ENCODE measurements at places on chromosomes 5 and 9.

GRCh38 chr5:175519006-175519405, 40.6 kb downstream of the SFXN1 start:
- no peak for DNase-seq

- DNase-seq, result no peak
Observed at GRCh38 chr5:23655674-23656073, 148.3 kb downstream of the PRDM9 start.

- DNase-seq, result no peak
Observed at GRCh38 chr9:115972362-115972761, 181.2 kb upstream of the PAPPA start.

DNA sequence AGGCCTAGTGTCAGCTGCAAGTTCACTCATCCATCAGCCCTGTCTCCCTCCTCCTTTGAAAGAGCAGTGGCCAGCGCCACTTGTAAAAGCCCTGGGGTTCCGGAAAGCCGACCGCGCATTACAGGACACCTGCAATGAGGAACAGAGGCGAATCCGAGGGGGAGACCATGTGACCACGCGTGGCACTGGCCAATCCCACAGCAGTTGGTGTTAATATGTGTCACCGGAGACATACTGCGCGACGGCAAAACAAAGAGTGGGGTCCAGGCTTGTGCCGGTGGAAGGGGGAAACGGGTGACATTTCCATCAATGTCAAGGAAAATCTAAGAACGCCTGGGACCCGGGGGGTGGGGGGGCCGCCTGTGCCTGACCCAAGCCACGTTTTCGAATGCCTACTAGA, 480.8 kb downstream of the SPATA31A7 start:
- DNase-seq, result no peak

GRCh38 chr5:158317507-158317906, 458.6 kb upstream of the CLINT1 start:
- no peak for DNase-seq

DNA sequence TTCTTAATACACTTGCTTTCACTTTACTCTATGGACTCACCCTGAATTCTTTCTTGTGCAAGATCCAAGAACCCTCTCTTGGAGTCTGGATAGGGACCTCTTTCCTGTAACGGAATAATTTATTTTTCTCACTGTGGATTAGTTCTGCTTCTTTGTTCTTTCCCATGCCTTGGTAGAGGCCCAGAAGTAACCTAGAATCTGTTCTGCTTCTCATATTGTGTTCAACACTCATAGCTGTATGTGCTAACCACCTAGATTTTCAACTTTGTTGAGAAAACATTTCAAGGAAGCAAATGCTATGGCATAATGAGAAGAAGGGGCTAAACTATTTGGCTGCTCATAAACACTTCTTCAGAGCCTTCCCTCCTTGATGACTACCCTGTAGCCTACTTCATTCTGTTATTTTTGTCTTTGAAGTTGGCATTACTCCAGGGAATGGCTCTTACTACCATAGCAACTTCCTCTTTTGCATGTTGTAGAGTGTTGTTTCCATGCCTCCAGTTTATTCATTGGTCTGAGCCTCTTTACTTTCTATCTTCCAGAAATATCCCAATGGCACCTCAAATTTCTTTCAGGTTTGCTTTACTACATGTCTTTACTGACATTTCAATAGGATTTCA, 74.3 kb downstream of the KIAA0825 start:
- DNase-seq, result no peak

DNA sequence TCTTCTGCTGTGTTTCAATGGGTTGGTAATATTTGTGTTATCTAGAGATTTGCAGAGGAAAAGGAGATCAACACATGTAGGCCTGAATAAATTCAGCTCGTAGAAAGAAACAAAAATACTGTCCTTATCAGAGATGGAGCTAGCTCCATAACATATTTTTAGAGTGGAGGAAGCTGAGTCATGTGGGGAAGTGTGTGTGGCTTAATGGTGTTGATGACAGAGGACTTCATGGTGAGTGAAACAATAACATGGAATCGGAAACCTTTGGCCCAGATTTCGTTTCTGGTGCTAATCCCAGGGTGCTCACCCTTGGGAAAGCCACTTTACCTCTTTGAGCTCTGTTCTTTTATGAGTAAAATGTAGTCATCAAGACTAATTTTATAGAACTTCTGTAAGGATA, 825.0 kb downstream of the TLR4 start:
- DNase-seq, result no peak

DNA sequence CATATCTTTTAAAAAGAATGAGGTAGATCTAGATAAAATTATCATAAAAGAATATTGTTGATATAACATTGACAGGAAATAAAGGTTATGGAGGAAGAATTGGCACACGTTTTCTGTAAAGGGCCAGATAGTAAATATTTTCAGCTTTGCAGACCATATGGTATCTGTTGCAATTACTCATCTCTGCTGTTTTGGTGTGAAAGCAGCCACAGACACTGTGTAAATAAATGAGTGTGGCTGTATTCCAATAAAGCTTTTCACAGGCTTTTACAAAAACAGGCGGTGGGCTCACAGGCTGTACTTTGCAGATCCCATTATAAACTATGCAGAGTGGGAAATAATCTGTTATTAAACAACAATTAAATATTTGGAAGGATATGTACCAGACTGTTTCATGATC, 87.4 kb downstream of the SGCD start:
- no peak for DNase-seq

- no peak for DNase-seq
Observed at GRCh38 chr5:115461093-115461492, 83.5 kb downstream of the FEM1C start.

GRCh38 chr5:32098291-32098690, 75.8 kb downstream of the GOLPH3 start:
- no peak for DNase-seq

- DNase-seq, result peak; percentile 71
Observed at GRCh38 chr5:54217826-54218503, 92.4 kb downstream of the ARL15 start.

GRCh38 chr9:135085830-135086546, 1.5 kb upstream of the OLFM1 start:
- DNase-seq, result peak; percentile 56

DNA sequence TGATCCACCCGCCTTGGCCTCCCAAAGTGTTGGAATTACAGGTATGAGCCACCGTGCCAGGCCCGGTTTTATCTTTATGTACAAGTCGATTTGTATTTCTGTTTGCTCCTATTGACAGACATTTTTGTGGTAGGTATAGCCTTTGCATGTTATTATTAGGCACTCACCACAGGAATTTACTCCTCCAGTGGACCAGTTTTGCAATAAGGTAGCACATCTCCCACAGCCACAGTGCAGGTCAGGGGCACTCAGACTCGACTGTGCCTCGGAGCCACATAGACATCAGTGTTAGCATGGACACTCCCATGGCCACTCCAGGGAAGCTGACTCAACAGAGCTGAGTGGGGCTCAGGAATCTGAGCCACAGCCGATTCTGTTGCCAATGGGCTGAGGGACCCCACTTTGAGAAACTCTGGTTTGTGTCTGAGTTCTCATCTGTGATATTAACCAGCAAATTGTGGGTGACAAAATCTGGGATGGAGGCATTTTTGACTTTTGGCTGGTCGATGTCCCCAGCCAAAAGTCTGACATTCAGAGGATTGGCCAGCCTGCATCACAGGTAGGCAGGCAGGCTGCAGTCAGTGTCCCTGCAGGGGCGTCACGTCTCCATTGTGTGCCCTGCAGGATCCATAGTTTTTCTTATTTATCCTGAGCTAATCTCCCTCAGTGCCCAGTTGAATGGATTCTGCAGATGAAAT, 15.0 kb upstream of the SHB start:
- DNase-seq, result no peak

GRCh38 chr9:37329576-37329975, 92.9 kb upstream of the GRHPR start:
- no peak for DNase-seq

DNA sequence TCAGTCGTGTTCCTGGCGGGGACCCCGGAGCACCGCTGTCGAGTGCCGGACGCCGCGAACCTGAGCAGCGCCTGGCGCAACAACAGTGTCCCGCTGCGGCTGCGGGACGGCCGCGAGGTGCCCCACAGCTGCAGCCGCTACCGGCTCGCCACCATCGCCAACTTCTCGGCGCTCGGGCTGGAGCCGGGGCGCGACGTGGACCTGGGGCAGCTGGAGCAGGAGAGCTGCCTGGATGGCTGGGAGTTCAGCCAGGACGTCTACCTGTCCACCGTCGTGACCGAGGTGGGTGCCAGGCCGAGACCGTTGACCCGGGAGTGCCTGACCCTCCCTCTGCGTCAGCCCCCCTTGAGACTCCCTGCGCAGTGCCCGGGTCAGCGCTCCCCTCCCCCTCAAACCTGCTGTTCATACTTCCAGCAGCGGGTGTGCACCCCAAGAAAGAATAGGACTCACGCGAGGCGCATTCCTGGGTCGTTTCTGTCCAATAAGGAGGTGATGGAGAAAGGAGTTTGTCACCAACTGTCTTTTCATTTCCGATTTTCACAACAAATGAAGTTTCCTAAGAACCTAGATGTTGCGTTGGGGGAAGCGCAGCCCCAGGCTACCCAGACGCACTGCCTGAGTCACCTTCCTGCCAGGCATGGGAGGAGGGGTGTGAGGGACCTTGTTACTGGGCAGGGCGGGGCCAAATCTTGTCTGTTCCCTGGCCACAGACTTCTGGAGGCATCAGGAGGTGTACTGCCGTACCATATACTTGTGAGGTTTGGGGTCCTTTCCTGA, 722 bp downstream of the SLC22A4 start:
- DNase-seq, result no peak

DNA sequence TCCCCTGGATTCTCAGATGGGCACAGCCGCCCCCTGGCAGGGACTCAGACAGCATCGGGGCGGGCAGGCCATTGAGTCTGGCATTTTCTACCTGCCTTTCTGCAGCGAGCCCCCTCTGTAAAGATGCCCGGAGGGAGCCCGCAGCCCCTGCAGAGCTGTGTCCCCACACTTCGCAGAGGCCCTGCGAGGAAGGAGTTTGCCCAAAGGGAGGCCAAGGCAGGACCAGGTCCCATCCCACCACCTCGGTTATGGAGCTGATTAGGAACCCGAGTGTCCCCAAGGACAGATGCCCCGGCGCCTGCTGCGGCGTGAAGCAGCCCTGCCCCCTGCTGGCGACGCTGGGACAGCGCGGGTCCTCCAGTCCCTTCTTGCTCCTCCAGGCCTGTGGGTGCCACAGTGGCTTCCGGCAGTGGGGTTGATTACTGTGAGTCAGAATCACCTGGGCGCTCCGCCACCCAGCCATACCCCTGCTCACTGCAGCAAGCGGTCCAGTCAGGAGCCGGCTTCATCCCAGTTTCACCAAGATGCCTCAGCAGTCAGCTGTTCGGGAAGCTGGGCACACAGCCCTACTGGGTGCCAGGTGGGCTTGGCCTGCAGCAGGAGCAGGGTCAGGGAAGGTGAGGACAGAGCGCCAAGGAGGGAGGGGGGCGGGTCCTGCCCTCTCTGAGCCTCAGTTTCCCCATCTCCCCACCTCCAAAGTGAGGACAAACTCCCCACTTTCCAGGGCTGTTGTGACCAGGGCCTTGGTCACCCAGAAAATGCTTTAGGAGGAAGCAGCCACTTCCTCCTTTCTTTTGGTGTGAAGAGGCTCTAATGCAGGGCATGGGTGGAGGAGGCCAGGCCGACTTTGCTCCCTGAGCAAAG, 117.2 kb downstream of the RXRA start:
- DNase-seq, result peak; percentile 65

DNA sequence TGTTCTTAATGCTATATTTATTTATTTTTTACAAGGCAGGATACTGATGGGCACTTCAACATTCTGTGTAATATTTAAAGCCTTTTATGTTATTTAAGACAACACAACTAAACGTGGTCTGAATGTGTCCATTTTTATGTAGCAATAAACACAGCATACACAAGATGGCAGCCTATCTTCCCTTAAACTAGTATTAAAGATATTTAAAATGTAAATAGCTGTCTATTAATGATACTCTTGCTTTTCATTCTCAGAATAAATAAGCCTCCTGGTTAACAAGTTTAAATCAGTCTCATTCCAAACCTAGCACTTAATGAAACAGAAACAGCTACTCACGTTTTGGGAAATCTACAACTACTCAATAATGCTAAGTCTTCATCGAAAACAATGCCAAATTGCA, 315.7 kb downstream of the MCTP1 start:
- DNase-seq, result no peak

- no peak for DNase-seq
Observed at GRCh38 chr5:134048864-134049263, 44.1 kb upstream of the VDAC1 start.

DNA sequence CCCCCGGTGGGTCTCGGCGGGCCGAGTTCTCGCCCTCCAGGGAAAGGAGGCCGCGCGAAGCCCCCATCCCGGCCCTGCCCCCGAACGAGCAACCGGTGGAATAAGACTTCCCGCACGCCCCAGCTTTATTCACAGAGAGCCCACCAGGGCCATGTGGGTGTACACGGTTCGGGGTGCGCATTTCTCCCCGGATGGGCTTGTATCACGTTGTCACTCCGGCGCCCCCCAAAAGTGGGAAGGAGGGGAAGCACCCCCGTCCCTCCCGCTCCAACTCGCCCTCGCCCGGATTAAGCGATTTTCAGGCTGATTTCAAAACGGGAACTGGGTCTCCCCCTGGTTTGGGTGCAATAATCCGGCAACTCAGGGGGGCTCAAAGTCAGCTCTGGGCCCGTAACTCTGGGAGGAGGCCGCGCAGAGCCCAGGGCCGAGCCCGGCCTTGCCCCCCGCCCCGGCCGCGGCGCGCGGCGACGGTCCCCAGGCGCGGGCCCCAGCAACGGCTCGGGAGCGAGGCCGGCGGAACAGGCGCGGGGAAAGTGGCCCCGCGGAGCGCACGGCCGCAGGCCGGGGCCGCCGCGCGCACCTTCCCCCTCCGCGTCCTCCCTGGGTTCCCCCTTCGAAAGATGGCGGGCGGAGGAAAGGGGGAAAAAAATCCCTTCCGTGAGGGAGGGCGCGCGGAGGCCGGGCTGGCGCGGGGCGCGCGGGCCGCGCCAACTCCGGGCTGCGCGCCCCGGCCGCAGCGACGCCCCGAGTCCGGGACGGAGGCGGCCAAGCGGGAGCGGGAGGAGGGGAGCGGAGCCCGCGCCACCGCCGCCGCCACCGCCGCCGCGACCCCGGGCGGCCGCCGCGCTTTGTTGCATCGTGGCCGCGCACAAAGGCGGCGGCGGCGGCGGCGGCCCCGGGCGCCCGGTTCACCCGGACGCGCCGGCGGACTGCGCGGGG, 644 bp downstream of the BRD3 start:
- no peak for DNase-seq

DNA sequence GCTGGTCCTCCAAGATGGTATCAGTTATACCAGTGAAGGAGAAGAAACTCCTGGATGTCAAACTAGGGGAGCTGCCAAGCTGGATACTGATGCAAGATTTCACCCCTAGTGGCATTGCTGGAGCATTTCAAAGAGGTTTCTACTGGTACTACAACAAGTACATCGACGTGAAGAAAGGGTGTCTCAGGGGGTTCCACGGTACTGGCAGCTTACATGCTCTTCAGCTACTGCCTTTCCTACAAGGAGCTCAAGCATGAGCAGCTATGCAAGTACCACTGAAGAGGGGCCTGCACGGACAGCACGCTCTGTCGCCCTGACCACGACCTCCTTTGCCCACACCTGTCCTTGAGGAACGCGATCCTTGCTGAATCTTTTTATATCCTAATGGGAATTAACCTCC, 19.5 kb downstream of the ACTL7B start:
- DNase-seq, result no peak
